ENCODE measurements at places on chromosomes 1 and 21.

DNA sequence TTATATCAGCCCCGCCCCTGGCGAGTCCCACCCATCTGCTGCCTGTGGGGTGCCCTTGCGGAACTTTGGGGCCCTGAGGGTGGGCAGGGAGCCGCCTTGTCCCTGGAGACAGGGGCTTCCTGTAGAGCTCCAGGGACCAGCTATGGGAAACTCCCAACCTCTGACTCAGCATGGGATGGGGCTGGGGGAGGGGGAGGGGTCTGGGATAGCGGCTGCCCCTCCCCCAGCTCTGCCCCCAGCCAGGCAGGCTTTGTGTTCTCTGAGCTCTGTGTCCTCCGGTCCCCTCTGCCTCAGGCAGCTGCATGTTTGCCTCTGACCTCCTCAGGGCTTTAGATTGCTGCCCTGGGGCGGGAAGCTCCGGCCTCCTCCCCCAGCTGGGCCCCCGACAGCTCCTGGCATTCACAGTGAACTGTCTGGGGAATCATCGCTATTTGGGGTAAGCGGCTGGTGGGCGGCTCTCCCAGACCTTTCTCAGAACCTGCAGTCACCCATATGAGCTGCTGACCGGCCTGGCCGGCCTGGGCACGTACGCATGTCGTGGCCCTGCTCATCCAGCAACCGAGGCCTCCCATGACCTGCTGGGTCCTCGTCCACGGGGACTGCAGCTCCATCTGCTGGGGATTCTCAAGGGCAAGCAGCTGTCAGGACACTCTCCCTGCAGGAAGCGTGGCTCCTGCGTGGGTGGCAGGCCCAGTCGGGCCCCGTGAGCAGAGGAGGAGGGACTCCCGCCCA, 17.1 kb downstream of the ARHGEF16 start:
- DNase-seq: no peak

- DNase-seq: no peak
Measured at GRCh38 chr21:38645282-38645681, 147.0 kb upstream of the ERG start.

GRCh38 chr1:164611754-164612642, 53.0 kb downstream of the PBX1 start:
- no peak for DNase-seq

GRCh38 chr1:66275601-66276023, 258.3 kb upstream of the SGIP1 start:
- DNase-seq: no peak

GRCh38 chr1:43530483-43531106, at the start of gene PTPRF:
Gene PTPRF, plus strand, starts transcription at chr1:43530883. Its CDS starts 14,193 bp downstream, at chr1:43545076.
- peak; percentile 86 for DNase-seq

GRCh38 chr1:78340006-78340405, 150.8 kb upstream of the PTGFR start:
- no peak for DNase-seq

DNA sequence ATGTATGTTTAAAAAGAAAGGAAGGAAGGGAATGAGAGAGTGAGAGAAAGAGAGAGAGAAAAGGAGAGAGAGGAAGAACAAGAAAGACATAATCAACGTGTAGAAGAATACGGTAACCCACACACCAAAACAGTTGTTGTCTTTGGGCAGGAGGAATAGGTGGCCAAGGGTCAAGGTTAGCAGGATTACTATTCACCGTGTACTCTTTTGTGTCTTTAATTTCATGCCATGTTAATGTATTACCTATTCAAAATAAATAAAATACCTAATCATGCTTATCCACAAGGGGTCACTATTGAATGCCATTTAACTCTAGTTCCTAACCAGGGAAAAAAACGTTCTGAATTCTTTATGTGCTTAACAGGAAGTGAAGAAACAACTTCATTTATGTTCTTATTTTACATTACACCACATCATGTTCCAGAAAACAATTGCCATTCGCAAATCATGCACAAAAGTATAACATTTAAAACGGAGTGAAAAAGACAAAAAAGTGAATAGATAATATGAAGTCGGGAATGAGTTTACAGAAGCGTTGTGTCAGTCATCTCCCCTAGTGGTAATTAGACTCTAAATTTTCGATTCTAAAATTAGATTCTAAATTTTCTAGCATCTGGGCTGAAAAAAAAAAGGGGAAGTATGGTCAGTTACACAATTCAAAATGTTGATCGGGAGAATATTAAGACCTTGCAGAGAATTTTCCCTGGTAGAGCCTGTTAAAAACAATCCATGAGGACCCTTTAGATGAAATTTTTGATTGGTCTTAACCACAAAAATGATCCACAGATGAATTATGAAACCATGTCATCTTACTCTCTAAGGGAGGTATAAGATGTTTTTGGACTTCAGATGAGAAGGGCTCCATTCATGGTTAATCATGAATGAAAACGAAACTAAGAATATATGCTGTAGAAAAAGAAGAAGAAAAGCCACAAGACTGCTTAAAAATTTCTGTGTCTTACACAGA, 700 bp upstream of the KMO start:
- no peak for DNase-seq

GRCh38 chr21:31459457-31459856, 115.4 kb upstream of the TIAM1 start:
- DNase-seq: no peak

DNA sequence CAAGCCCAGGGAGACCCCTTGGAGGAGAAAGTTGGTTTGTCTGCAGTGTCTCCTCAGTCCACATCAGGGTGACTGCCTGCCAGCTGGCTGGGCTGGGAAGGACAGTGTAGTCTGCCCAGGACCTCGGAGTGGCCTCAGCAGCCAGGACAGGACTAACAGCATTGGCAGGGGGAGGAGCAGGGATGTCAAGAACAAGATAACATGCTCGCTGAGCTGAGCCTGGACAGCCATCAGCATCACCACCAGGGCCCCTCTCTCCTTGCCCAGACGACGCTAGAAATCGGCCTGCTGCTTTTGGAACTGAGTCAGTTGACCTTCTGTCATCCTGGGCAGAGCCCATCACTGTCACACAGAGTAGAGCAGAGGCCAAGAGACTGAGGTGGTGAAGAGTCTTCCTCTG, 83.6 kb upstream of the CNTN2 start:
- no peak for DNase-seq

GRCh38 chr1:3114846-3115245, 45.8 kb downstream of the PRDM16 start:
- DNase-seq: no peak
